Stimulated activated CD8-positive, alpha-beta memory T cell treated with anti-CD3 and anti-CD28 coated beads, Interleukin-15, amount 100 ng/mL, for 24 hours (primary cell): ENCODE measurements at places on chromosomes 2 and 18.
A peak's percentile ranks its signal among the peaks of the same experiment; 100 is the strongest.

GRCh38 chr2:217611056-217611455 is 391.7 kb downstream of the TNS1 start:
- DNase-seq: no peak

DNA sequence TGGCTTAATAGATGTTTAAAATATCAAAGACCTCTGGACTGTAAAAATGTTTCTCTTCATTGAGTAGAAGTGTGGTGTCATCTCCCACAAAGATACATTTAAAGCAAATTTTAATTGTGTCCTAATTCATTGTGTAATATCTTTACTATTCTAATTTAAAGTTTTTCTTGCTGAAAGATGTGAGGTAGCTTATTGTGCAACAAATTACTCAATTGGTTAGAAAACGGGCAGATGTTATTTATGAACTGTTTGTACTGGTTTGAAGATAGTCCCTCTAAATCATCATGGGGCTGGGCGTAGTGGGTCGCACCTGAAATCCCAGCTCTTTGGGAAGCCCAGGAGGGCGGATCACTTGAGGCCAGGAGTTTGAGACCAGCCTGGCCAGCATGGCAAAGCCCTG is 65.3 kb downstream of the CYBRD1 start:
- no peak for DNase-seq

DNA sequence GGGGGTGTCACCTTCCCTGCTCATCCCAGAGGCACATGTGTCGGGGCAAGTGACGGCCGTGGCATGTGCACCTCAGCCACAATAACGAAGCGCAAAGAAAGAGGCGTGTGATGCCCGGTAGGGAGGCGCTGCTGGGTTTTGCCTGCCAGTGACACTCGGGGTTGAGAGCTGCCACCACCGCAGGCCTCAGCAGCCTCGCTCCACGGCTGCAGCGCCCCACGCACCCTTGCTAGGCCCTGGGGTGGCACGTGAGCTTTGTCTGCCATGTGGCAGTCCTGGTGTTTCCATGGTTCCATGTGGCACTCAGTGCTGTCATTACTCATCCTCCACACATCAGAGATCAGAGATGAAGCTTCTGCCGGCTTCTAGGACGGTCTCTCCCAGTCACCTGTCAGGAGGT is 136.0 kb upstream of the AGAP1 start:
- DNase-seq: no peak

GRCh38 chr2:229363185-229363814 is 92.2 kb upstream of the PID1 start:
- no peak for DNase-seq

DNA sequence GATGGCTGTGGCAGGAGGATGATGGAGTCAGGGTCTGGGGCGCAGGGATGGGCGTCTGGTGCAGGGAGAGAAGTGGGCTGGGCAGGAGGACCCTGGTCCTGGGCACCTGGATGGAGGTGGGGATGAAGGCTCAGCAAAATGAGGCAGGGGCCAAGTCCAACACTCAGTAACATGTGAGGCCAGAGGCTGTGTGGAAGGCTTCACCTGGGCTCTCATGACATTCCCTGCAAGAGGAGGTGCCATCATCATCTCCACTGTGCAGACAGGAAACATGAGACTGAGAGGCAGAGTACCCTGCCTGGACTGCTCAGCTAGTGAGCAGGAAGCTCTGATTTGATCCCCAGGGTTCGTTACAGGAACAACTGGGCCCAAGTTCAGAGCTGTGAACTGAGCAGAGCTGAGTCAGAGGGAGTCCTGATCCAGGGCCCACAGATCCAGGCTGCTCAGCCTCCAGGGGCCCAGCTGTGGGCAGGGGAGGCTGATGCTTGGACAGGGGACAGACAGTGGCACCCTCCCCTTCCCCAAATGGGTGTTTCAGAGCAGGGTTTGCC is 36.9 kb downstream of the HJURP start:
- no peak for DNase-seq

GRCh38 chr2:105403783-105404698 is 5.2 kb upstream of the FHL2 start:
- DNase-seq: no peak

- DNase-seq: no peak
Observed at GRCh38 chr2:122999821-123000220, 1025.3 kb upstream of the CNTNAP5 start.

DNA sequence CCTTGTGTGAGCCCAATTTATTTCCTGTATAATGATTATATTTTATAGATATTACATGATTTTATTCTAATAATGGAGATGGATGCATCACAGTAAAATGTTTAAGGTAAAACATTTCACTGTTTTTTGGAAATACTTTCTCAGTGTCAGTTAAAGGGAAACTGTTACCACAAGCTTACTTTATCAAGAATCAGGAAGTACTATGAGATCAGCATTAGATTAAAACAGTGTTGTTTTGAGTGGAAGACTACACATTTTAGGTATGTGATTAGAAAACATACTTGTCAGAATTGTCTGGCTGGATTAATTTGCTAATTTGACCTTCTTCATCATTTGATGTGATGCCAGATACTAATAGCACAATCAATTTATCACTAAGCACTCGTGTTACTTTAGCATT is at the start of gene HRH4:
Gene HRH4, plus strand, starts transcription at position 250 of the 400 bp plus-strand sequence. Its CDS starts 92 bp downstream, at position 342.
- no peak for DNase-seq

DNA sequence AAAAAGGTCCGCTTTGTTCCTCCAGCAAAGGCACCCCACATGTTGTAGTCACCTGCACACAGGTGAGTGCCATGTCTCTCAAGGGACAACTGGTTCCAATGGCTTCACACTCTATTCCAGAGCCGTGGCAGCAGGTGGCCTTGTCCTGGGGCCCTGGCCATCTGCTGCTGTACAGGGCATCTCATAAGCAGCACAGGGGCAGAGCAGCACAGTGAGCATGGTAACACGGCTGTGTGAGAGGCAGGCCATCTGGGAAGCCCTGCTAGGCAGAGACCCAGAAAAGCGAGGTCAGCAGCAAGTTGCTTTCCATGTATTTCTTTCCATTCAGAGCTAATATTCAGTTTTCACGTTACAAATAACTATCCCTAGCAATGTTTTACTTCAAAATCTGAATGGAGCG is 54.7 kb downstream of the CMPK2 start:
- DNase-seq: no peak

- no peak for DNase-seq
Observed at GRCh38 chr2:121075006-121075551, 209.9 kb downstream of the TFCP2L1 start.

DNA sequence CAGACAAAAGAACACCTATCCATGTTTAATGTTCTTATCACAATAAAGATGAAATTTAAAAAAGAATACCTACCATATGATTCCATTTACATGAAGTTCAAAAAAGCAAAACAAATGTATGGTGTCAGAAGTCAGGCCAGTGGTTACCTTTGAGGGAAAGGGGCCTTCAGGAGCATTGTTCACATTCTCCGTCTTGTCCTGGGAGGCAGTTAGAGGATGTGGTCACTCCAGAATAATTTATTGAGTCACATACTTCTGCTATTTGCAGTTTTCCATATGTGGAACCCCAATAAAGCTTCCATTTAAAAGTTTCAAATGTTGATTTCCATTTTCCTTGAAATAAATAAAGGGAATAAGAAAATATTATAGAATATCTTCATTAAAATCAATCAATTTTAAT is 41.6 kb upstream of the POU3F3 start:
- DNase-seq: no peak

DNA sequence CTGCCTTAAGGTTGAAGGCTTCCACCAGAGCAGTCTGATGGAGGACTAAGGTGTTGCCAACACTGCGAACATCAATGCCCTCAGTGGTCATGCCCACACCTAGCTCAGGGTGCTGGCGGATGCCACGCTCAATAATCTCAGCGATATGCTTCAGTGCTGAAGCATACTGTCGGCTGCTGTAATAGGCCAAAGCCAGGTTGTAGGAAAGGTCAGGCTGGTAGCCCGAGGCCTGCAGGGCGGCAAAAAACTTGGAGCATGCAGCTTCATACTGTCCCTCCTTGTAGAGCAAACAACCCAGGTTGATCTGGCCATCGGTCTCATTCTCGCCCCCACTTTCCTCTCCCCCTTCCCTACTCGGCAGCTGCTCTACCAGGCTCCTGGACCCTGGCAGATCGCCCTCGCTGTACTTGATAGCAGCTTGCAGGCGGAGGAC is 159.4 kb downstream of the AGPS start:
- DNase-seq: no peak

- peak; percentile 57 for DNase-seq
Observed at GRCh38 chr2:96839293-96839874, 4.4 kb downstream of the ANKRD23 start.

DNA sequence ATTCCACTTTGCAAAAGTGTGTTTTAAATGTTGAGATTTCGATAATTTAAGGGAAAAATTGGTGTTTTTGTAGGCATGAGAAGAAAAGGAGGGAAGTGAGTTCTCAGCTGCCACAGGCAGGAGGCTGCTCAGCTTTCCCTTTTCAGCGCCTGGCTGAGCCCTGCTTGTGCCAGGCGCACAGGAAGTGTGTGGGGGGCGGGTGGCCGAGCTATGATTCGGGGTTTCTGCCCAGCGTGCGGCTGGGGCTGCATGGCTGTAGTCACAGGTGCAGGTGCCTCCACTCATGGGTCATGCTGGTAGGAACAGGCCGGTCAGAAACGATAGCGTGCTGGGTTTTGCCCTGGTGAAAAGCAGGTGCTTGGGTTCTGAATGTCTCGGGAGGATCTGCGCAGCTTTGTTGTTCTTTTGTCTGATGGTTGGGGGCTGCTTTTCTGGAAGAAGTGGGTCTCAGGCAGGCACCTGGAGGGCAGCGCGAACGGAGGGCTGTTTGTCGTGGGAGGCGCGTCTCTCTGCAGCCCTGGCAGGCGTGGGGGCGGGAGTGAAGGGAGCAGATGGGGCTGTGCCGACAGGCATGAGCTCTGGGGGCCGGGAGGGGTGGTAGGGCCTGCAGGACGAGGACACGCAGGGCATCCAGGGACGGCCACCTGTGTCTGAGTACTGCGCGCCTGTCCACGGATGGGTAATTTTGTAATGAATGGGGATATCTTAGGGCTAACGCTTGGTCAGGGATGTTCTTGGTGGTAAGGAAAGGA is 2.1 kb downstream of the KCNG2 start:
- no peak for DNase-seq

- DNase-seq: no peak
Observed at GRCh38 chr2:96907115-96908041, 37.5 kb upstream of the SEMA4C start.

DNA sequence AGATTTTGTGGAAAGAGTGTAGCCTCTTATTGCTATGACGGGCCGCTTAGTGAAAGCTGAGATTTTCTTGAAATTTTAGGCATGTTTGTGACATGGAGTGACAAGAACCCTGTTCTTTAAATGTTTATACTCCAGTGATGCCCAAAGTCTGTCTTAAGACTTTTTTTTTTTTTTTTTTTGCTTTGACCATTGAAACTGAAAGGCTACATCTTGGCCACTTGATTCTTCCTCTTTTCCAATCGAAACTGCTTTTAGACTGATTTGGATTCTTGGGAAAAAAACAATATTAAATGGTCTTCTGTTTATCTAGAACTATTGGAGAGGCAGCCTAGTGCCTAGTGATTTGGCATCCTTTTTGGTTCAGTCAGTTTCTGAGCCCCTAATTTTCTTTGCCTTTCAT is 2.4 kb upstream of the SLC8A1 start:
- DNase-seq: no peak

GRCh38 chr2:46666754-46667153 is 187.4 kb downstream of the TMEM247 start:
- no peak for DNase-seq

DNA sequence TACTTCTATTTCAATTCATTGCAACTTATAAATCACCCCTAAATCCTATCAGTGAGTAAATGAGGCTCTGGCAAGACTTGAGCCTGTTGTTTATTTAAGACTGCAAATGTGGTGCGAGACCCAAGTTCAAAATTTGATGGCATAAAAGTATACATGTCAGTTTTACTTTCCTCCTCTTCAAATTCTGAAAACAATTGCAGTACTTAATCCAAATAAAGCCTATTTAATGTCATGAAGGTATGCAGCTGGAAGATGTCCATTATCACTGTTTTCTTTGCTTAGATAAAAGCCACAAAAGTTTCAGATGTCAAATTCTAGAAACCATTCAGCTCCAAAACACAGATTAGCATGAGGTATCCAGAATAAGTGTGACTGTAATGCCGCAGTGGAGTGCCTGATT is 3.3 kb downstream of the APCDD1 start:
- DNase-seq: no peak

- DNase-seq: no peak
Observed at GRCh38 chr2:32783469-32783868, 155.6 kb downstream of the TTC27 start.

- DNase-seq: no peak
Observed at GRCh38 chr18:49398331-49398730, 62.1 kb downstream of the DYM start.

- no peak for DNase-seq
Observed at GRCh38 chr2:193963472-193964119, 1693.4 kb upstream of the SLC39A10 start.

DNA sequence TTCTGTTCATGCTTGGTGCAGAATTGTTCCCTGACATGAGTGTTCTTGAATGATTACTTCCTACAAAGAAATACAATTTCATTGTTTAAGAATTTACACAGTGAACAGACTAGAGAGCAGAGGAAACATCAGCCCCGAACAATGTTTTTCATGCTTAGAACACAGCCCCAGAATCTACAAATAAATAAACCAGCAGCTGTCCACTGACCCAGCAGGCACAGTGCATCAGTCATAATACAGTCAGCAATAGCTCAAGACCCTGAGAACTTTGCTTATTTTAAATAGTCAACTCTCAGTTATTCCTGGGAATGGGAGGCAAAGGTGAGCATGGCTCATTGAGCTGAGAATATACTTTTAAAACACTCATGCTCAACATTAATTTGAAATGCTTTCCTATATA is 38.4 kb downstream of the XIRP2 start:
- DNase-seq: no peak

DNA sequence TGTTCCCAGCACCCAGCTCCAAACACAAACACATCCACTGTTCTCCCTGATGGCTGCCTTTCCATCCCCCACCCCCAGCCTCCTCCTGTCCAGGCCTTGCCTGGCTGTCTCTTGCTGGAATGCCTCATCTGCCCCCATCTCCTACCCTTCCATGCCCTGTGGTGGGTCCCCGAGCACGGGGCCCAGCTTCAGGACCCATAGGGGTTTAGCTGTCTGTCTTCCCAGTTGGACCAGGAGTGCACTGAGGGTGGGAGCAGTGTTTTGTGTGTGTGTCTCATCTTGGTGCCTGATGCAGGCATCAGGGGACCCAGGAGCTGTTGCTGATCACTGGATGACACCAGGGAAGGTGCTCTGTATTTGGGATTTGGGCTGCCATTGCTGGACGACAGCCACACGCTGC is 34.5 kb downstream of the GLI2 start:
- no peak for DNase-seq

GRCh38 chr2:129801575-129801974 is 177.9 kb upstream of the RAB6C start:
- no peak for DNase-seq

- DNase-seq: no peak
Observed at GRCh38 chr2:187541086-187542085, 12.8 kb downstream of the TFPI start.

DNA sequence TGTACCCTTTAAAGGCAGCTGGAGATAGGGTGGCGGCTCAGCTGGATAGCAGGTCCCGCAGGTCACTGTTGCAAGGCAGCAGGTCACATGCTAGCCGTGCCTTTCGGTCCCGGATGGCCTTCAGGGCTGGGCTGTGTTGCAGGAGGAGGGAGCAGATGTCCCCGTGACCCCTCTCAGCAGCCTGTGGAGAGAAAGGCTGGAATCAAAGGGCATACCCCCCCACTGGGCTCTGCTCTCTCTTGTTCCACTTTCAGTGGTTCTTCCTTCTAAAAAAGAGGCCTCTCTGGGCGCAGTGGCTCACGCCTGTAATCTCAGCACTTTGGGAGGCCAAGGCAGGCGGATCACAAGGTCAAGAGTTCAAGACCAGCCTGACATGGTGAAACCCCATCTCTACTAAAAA is 4.4 kb upstream of the ANKRD23 start:
- no peak for DNase-seq
